Thymus (tissue), 14 donors: ENCODE measurements at places on chromosomes 5 and 9.
A peak's percentile ranks its signal among the peaks of the same experiment; 100 is the strongest.

GRCh38 chr5:10760096-10760920, 726 bp downstream of the DAP start:
- no peak for DNase-seq

DNA sequence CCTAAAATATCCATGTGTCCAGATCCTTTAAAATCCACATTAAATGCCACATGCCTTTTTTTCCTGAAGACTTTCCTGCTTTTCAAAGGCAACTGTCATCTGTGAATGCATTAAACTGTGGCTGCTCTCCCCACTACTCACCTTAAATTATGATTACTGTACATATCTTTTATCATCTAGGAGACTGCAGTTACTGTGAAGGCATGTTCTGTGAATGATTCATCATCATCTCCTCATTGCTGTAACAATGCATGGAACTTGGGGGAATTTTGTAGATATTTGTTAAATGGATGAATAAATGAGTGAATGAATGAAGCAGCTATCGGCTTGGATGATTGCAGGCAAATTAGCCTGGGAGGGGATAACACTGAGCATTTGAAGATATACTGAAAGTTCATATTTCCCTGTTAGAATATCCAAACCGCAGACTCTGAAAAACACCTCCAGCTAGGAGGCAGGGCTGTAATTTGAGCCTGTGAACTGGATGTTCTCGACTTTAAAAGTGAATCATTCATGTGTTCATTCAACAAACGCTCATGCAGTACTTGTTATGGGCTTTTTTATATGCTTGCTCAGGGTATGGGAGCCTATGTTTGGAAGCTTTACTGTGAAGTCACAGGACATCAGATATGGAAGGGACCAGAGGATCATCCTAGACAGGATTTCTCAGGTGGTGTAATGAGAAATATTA, 519.2 kb downstream of the KIF4B start:
- no peak for DNase-seq

- DNase-seq = no peak
Measured at GRCh38 chr9:108569624-108570023, 286.2 kb downstream of the ACTL7B start.

GRCh38 chr5:54944364-54944763, 41.0 kb downstream of the ESM1 start:
- DNase-seq = peak; percentile 49

- no peak for DNase-seq
Measured at GRCh38 chr9:120900824-120901223, 23.8 kb upstream of the PHF19 start.

- no peak for DNase-seq
Measured at GRCh38 chr9:38619556-38620447, 594 bp downstream of the ANKRD18A start.

- no peak for DNase-seq
Measured at GRCh38 chr9:94639061-94639998, at the start of gene FBP1. TSS of gene FBP1 (minus strand) at chr9:94639518. CDS start at chr9:94639310, 208 bp downstream.

DNA sequence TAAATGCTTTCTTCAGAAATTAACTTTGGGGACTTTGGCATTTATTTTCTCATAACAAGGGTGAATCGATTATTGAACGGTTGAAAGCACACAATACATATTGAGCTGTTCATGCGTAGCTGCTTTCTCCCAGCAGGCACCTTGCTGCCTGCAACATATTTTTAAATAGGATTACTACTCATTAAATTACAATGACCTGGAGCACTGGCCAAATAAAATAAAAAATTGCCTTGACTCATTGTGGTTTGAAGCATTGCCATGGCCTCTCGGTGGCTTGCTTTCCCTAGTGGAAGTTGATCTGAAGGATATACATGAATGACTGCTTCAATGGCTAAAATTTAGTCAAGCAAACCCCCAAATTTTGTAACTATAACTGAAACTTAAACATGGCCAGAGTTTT, 181.6 kb upstream of the NUDT12 start:
- DNase-seq = no peak
